ENCODE measurements at places on chromosomes 16 and 17.

DNA sequence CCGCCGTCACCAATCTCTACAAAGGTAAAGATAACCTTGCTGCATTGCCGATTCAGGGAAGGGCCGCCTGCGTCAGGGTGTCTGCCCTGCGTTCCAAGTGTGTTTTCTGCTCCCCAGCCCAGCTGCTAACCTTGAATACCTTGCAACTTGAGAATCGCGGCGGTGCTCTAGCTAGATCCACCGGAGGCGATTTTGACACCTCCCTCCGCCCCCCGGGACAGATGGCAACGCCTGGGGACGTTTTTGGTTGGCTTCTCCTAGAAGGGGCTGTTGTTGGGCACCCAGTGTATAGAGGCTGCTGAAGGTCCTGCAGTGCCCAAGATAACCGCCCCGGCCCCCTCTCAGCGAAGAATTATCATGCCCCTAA is 1.5 kb downstream of the HAPSTR1 start:
- DNase-seq = peak; percentile 19

DNA sequence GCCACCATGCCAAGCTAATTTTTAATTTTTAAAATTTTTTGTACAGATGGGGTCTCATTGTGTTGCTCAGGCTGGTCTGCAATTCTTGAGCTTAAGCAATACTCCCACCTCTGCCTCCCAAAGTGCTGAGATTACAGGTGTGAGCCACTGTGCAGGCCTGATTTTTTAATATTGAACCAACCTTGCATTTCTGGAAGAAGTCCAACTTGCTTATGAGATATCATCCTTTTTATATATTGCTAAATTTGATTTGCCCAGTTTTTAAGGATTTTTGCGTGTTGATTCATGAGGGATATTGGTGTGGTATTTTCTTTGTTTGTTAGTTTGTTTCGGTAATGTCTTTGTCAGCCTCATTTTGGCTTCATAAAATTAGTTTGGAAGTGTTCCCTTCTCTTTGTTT is 196.4 kb downstream of the SEC14L1 start:
- DNase-seq = no peak

GRCh38 chr17:17606416-17607000 is 15.0 kb upstream of the PEMT start:
- no peak for DNase-seq

GRCh38 chr17:38719289-38719942 is 10.7 kb upstream of the CISD3 start:
- no peak for DNase-seq

DNA sequence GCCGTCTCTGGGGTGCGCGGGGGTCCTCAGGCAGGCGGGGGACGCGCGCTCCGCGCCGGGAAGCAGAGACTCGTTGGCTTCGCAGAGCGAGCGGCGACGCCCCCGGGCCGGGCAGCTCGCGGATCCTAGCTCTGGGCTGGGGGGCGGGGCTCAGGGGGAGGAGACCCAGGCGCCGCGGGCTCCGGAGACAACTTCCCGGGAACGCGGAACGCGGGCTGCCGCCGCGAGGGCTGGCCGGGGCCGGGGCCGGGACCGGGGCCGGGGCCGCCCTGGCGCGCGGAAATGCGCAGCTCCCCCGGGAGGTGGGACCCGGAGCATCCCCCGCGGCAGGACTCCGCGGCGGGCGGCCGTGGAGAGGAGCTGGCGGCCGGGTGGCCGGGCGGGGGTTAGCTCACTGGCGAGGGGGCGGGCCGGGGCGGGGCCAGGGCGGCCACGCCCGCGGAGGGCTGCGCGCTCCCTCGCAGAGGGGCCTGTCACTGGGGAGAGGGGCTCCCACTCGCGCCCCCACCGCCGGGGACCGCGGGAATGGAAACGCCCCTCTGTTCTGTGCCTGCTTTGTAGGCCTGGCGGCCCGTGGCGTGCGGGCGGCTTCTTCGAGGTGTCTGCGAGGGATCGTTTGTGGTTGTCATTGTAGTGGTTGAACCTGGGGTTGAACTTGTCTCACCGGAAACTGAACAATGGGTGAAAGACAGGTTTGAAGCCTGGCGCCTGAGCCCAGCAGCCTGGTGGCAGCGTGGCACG is at the start of gene GAS7:
Gene GAS7 (minus strand): TSS at position 98 of the 741 bp plus-strand sequence.
- no peak for DNase-seq

DNA sequence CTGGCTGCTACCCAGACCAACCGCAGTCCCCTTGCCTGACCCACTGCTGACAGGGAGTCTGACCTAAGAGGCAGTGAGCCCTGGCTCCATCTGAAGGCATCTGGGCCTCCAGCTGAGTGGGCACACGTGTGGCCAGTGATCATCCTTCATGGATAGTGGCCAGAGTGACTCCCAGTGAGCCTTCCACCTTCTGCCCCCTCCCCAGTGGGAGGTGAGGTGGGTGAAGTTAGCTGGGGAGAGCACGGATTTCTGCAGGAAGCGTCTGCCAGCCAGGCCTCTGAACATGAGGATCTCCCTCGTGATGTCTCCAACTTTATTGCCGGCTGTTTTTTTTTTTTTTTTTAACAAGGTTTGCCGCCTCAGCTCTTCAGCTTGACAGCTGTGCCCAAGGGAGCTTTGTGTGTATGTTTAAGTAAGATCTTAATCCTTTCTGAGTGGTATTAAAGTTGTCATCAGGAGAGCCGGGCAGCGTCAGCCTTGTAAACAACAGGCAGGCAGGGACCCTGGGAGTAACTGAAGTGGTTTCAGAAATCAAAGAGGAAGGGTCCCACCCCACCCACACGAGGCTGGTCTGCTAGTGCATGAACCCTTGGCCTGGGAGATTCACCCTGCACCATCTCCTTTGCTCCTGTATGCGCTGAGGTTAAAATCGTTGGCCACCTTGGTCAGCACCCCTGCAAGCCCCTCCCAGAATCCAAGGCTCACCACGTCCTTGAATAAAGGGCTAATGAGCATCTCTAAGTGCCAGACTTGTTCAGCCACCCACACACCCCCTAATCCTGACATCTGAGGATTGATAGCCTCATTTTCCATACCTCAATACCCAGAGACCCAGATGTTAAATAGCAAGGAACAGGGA is 33.3 kb downstream of the RHBDL3 start:
- no peak for DNase-seq

GRCh38 chr17:6027342-6028024 is 42.7 kb upstream of the WSCD1 start:
- DNase-seq = no peak

GRCh38 chr17:2195729-2196128 is 107.9 kb downstream of the SMG6 start:
- peak; percentile 22 for DNase-seq

Data from NCI-H2029 treated with DMSO at 0.1 percent for 48 hours (cell line).